ENCODE measurements at places on chromosomes 2 and 18.
A peak's percentile ranks its signal among the peaks of the same experiment; 100 is the strongest.

DNA sequence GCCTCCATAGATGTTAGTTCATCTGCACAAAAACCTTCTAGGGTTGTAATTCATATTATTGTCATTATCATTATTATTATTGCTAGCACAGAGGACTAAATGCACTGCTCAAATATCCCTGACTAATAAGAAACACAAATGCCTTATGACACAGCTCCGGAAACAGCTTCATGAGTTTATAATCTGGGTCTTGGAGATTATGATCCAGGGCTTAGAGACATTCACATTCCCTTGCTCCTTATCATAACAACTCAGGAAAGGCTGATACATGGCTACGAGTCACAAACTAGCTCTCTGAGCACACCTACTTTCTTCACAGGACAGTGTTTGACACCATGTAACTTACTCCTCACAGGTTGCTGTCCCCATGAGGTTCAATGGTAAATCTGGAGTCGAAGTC lies 102.2 kb upstream of the TTC39C start:
- peak; percentile 66 for DNase-seq

GRCh38 chr2:2269989-2270562 lies 61.0 kb downstream of the MYT1L start:
- DNase-seq: no peak

- DNase-seq: no peak
Measured at GRCh38 chr2:4135765-4136164, 432.4 kb downstream of the DCDC2C start.

GRCh38 chr2:36530178-36530982 lies 67.6 kb downstream of the FEZ2 start:
- DNase-seq: peak; percentile 86

DNA sequence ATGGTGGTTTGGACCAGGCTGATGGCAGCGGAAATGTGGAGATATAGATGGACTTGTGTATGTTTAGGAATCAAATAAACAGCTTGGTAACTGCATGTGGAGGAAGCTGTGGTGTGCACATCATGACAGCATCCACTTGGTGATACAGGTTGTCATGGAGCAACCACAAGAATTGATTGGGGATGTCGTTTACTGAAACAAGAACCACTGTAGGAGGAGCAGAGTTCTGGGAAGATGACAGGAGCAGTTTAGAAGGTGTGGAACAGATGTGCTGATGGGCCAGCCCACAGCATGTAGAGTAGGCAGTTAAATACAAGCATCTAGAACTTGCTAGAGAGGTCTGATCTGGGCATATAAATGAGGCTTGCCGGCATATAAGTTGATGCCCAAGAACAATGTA lies 152.4 kb upstream of the SERPINE2 start:
- no peak for DNase-seq

All from fibroblast of skin of right biceps (primary cell).